ENCODE measurements at places on chromosomes 13 and 19. TPM values are rescaled to one million over a fixed set of nuclear protein-coding genes. Genes with fewer than 3 reads are reported as not detected.

DNA sequence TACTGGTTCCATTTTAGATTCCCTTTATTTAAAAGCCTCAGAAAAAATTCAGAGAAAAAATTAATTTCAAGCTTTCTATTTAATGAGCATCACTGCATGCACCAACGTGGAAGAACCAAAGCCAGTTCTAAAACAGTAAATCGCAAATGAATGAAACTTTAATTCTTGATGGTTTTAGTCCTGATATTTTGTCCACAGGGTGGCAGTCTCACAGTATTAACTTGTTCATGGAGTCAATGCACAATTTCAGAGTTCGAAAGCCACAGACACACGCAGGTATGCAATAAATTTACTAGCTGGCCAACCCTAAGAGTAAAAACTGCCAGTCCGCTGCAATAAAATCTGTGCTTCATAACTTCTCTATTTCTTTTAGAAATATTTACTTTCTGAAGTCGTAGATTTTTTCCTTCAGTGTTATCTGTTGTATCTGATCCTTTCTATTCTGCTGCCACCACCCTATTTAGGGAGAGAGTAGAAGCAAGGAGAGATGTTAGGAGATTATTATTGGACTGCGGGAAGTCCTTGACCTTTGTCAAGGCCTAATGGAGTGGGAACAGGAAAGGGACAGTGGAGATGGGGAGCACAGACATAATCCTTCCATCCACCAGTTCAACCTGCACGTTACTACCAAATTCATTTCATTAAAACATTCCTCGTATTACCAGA, 7.0 kb upstream of the WBP4 start:
- no peak overlapping the region for H3K27ac ChIP-seq
- DNase-seq: peak; percentile 62
- H3K27me3 ChIP-seq: no peaks in the 10 kb centered on the region
- no peaks in the 10 kb centered on the region for H3K36me3 ChIP-seq
- no peak overlapping the region for H3K4me3 ChIP-seq

GRCh38 chr19:51114087-51114729, 6.0 kb upstream of the CTU1 start:
- H3K27ac ChIP-seq: peak overlapping the region; percentile 72
- peaks cover 41% of the 10 kb centered on the region for H3K4me1 ChIP-seq
- DNase-seq: peak; percentile 47
- H3K36me3 ChIP-seq: no peaks in the 10 kb centered on the region

- H3K27me3 ChIP-seq: no peaks in the 10 kb centered on the region
- H3K36me3 ChIP-seq: peaks cover 55% of the 10 kb centered on the region
- DNase-seq: no peak
- no peak overlapping the region for H3K4me3 ChIP-seq
- peak overlapping the region; percentile 97 for H3K27ac ChIP-seq
Observed at GRCh38 chr19:54199401-54199800, 1.3 kb upstream of the RPS9 start.

The FPR3 gene
- polyA plus RNA-seq: 3.5 TPM

GRCh38 chr13:95480131-95480545, 72.4 kb upstream of the CLDN10 start:
- peak overlapping the region; percentile 26 for H3K27ac ChIP-seq
- H3K36me3 ChIP-seq: no peaks in the 10 kb centered on the region
- H3K4me3 ChIP-seq: peak overlapping the region; percentile 61
- no peaks in the 10 kb centered on the region for H3K27me3 ChIP-seq
- peaks cover 30% of the 10 kb centered on the region for H3K4me1 ChIP-seq
- DNase-seq: peak; percentile 94

DNA sequence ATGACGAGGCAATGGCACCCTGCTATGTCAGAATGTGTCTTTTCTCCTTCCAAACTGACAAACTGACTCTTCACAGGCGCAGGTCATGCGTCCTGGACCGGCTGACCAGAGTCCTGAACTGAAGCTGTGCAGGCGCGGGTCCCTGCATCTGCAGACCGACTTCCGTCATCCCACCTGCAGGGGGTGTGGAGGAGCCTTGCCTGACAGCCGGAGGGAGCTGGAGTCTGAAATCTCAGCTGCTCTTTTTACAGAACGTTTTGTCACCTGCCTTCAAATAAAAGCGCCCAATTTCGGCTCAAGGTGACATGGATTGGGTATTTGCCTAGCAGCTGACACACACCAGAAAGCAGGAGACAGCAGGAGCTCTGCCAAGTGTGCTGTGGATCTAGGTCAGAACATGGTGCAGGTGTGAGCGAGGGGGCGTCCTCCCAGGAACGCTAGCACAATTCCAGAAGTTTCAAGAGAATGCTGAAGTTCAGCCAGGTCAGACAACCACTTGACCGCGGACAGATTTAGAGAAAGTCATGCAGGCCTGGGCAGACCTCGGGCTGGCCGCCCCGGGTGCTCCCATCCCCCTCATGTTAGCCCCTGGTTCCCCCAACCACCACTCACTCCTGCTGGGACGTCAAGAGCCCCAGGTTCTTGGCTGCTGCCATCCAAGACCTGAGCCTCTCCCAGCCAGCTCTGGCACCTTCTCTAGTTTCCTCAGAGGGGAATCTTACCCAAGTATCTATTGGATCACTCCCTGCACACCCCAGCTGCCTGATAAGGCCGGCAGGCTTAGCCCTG, 32.8 kb downstream of the ELL start:
- H3K4me3 ChIP-seq: no peak overlapping the region
- no peaks in the 10 kb centered on the region for H3K27me3 ChIP-seq
- H3K36me3 ChIP-seq: no peaks in the 10 kb centered on the region
- peaks cover 48% of the 10 kb centered on the region for H3K4me1 ChIP-seq
- no peak for DNase-seq
- H3K27ac ChIP-seq: peak overlapping the region; percentile 97

DNA sequence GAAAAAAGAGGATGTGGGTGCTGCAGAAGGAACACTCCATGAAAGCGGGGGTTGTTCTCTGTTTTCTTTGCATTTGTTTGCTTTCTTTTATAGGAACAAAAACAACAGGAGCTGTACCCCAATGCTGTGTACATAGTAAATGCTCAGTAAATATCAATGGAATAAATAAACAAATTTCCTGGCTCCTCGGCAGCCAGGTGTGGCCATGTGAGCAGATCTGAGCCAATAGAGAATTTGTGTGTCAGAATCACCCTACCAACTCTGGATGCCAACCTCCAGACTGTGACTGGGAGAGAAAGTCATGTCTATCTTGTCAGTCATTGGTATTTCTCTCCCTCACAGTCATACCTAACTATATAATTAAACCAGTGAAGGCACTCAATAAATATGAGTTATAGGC, 10.6 kb upstream of the CLPP start:
- H3K27me3 ChIP-seq: no peaks in the 10 kb centered on the region
- no peak for DNase-seq

DNA sequence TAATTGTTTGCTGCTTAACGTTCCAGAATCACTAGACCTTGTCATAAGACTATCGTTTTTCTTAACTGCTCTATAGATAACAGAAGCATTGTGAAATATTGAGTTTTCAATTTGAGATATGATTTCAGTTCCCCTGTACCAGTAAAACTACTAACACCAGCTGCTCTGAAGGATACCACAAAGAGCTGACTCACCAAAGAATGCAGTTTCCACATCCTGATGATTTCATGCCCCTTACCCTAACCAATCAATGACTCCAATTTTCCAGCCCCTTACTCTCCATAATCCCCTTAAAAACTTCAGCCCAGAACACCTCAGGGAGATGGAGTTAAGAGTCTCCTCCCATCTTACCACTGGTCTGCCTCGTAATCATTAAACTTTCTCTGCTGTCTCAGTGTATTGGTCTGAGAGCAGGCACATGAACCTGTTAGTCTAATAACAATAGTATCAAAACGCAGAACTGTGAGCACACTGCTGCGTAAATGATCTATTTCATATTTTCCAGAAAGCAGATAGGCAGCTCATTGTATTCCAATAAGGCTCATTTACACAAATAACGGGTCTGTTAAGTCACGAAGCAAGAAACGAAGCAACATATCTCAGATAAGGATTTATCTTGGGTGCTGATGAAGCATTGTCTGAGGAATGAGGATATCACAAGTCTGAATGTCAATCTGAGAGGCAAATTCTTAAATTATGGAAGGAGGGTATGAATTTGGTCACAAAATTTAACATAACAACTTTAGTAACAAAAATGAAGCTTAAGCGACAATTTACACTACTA, 14.1 kb upstream of the CCNA1 start:
- DNase-seq: peak; percentile 59
- H3K4me1 ChIP-seq: peaks cover 44% of the 10 kb centered on the region
- peak overlapping the region; percentile 56 for H3K27ac ChIP-seq
- no peak overlapping the region for H3K4me3 ChIP-seq
- H3K27me3 ChIP-seq: no peaks in the 10 kb centered on the region

The TUBA3C gene
- polyA plus RNA-seq: not detected

DNA sequence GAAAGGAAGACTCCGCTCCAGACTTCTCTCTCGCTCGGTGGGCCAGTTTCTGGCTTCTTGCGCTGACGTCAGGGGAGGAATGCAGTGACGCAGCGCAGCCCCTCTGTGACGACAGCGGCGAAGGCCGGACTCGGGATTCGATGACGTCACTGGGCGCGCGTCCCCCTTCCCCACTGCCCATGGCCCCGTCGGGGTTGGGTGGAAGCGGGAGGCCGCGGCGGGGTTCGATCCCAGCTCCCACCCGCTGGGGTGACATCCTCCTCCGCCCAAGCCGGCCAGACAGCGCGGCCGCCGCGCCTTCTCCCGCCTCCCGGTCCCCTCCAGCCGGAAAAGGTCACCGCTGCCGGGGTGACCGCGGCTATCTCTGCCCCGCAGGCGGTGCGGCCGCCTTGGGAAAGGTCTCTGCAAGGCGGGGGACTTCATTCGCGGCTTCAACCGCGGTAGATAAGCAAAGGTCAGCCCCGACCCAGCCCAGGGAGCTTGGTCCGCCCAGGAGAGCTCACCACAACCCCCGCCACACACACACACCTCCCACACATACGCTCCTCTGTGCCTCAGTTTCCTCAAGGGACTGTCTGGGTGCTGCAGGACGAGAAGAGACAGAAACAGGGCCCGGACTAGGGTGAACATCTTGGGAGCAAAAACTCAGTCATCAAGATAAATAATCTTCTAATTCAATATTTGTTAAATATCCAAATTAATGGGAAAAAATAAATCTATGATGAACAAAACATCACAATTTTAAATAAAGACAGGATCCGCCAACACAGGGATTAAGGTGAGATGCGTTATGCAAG, 844 bp upstream of the RFX1 start:
- H3K27me3 ChIP-seq: no peaks in the 10 kb centered on the region
- no peaks in the 10 kb centered on the region for H3K36me3 ChIP-seq
- no peak for DNase-seq
- H3K27ac ChIP-seq: peak overlapping the region; percentile 98
- H3K4me3 ChIP-seq: peak overlapping the region; percentile 68

The SOX21 gene
- polyA plus RNA-seq: not detected

The NLRP9 gene
- polyA plus RNA-seq: not detected

DNA sequence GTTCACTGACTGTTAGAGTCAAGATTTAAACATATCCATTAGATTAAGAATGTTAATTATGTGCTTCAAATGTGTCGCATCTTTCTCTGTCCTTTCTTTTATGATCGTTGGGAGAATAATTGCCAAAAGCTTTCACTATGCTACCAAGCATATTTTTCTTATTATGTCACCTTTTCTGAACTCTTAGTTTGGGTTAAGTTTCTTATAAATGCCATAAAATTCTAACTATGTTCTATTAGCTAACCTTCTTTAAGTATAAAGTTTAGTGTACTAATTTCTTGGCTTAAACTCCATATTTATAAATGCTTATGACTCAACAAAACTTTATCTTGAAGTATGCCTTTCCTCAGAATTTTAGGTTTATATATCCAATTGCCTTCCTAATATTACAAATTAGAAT, 1759.4 kb downstream of the PCDH9 start:
- H3K27ac ChIP-seq: no peak overlapping the region
- no peak for DNase-seq
- H3K4me1 ChIP-seq: peaks cover 6% of the 10 kb centered on the region
- H3K27me3 ChIP-seq: no peaks in the 10 kb centered on the region

- H3K36me3 ChIP-seq: peaks cover 29% of the 10 kb centered on the region
- H3K4me1 ChIP-seq: peaks cover 20% of the 10 kb centered on the region
- no peak overlapping the region for H3K4me3 ChIP-seq
- no peak overlapping the region for H3K27ac ChIP-seq
Observed at GRCh38 chr19:39428283-39429112, 7.3 kb downstream of the RPS16 start.

DNA sequence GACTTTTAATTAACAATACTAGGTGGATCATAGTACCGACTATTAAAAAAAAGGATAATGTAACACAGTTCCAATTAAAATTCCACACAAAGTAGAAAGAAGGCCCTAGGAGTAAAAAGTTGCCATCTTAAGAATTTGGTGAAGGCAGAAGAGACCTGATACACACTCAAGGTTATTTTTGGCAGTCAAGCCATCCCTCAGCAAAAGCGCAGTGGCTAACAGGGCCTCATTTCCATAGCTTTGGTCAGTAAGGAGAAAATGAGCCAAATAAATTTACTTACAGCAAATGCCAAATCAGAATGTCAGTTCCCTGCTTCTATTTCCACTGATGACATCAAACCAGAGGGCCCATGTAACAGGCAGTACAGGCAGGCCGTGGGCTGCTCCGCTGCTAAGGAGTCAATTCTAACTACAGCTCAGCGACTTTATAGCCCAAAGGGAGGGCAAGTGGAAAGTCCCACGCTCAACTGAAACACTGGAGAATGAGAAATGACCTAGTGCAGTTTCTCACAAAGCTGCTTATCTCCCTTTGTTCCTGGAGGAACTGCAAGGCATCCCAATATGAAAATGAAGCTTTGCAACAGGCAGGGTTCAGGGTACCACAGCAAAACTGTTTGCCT, 6.3 kb downstream of the ARGLU1 start:
- peaks cover 22% of the 10 kb centered on the region for H3K4me1 ChIP-seq
- H3K27ac ChIP-seq: no peak overlapping the region
- H3K27me3 ChIP-seq: no peaks in the 10 kb centered on the region
- no peak overlapping the region for H3K4me3 ChIP-seq
- DNase-seq: no peak

- H3K4me3 ChIP-seq: no peak overlapping the region
- H3K4me1 ChIP-seq: peaks cover 11% of the 10 kb centered on the region
Observed at GRCh38 chr13:77786695-77787287, 89.3 kb downstream of the SLAIN1 start.

The PCDH17 gene
- polyA plus RNA-seq: not detected

GRCh38 chr19:42248270-42249148, 6.1 kb upstream of the GSK3A start:
- no peak overlapping the region for H3K4me3 ChIP-seq
- no peak overlapping the region for H3K27ac ChIP-seq
- no peak for DNase-seq
- H3K36me3 ChIP-seq: peaks cover 17% of the 10 kb centered on the region

The RSPH6A gene
- not detected for polyA plus RNA-seq

GRCh38 chr13:95176611-95177259, 124.5 kb downstream of the ABCC4 start:
- no peaks in the 10 kb centered on the region for H3K4me1 ChIP-seq
- no peaks in the 10 kb centered on the region for H3K36me3 ChIP-seq
- H3K4me3 ChIP-seq: no peak overlapping the region
- no peak overlapping the region for H3K27ac ChIP-seq

The SERP2 gene
- polyA plus RNA-seq: not detected

DNA sequence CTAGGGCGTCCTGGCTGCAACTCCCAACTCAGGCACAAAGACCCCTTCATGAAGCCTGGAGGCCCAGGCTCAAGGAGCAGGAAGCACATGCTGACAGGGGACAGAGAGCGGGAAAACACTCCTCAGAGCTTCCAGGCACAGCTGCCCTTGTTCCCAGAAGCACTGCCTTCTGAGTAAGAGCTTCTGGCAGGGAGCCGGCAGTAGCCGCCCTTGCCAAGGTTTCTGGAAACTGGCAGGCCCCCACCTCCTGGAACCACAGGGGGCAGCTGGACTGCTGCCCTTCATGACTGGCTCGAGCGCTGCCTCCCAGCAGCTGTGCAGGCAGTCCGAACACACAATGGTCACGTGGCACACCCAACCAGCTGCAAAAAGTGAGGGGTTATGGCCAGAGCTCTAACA, 33.6 kb upstream of the EPHX3 start:
- no peak overlapping the region for H3K4me3 ChIP-seq
- H3K36me3 ChIP-seq: peaks cover 100% of the 10 kb centered on the region
- no peak for DNase-seq
- peak overlapping the region; percentile 17 for H3K27ac ChIP-seq
- no peaks in the 10 kb centered on the region for H3K27me3 ChIP-seq

Measured in CD14-positive monocyte (primary cell).